Right atrium auricular region (tissue), 2 donors: ENCODE measurements at places on chromosomes 5 and 9. TPM values are rescaled to one million over a fixed set of nuclear protein-coding genes. Genes with fewer than 3 reads are reported as not detected.

BTNL8 gene
- 0.59 TPM for total RNA-seq

GRCh38 chr5:125194883-125195282 is 448.4 kb upstream of the ZNF608 start:
- no peaks in the 10 kb centered on the region for H3K4me1 ChIP-seq
- no peaks in the 10 kb centered on the region for H3K27me3 ChIP-seq
- no peak for DNase-seq
- no peaks in the 10 kb centered on the region for H3K36me3 ChIP-seq
- H3K4me3 ChIP-seq: no peak overlapping the region
- H3K27ac ChIP-seq: peak overlapping the region; percentile 84

GRCh38 chr9:126606483-126606870 is 7.3 kb upstream of the LMX1B start:
- H3K4me1 ChIP-seq: no peaks in the 10 kb centered on the region
- H3K27me3 ChIP-seq: no peaks in the 10 kb centered on the region
- no peak overlapping the region for H3K27ac ChIP-seq
- H3K36me3 ChIP-seq: no peaks in the 10 kb centered on the region

- no peaks in the 10 kb centered on the region for H3K36me3 ChIP-seq
- H3K4me3 ChIP-seq: no peak overlapping the region
- no peaks in the 10 kb centered on the region for H3K4me1 ChIP-seq
- H3K27me3 ChIP-seq: no peaks in the 10 kb centered on the region
- no peak for DNase-seq
Observed at GRCh38 chr9:85914108-85914507, 26.8 kb upstream of the NAA35 start.

DNA sequence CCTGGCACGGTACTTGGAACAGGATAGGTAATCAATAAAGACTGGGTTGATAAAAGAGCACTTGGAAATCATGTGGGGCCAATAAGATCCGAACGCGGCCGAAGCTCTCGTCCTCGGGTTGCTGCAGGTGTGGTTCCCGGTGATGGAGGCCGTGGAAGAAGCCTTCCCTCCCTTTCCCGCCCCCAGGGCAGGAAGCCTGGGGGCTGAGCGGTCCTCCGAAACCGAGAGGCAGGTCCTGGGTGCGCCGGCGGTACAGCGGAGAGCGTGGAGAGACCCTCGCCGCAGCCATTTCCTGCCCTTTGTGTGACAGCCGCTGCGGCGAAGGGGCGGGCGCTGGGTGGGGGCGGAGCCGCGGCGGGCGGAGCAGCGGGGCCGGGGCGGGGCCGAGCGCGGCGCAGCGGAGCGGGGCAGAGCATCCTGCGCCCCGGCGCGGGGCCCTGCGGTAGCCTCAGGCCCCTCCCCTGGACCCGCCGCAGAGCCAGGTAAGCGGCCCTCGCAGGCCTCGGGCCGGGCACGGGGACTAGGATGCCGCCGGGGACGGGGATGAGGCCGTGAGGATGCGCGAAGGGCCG is at the start of gene CYFIP2:
Gene CYFIP2, plus strand, starts transcription at position 410 of the 572 bp plus-strand sequence. CDS start 19,239 bp downstream, outside the sequence.
- no peaks in the 10 kb centered on the region for H3K27me3 ChIP-seq
- H3K4me3 ChIP-seq: peak within 1 kb of the TSS; percentile 67
- no peak for DNase-seq
- H3K4me1 ChIP-seq: no peaks in the 10 kb centered on the region
- no peaks in the 10 kb centered on the region for H3K36me3 ChIP-seq
- peak within 1 kb of the TSS; percentile 87 for H3K27ac ChIP-seq

GRCh38 chr5:148730270-148730669 is 75.9 kb upstream of the HTR4 start:
- H3K4me1 ChIP-seq: peaks cover 15% of the 10 kb centered on the region
- no peak for DNase-seq
- peak overlapping the region; percentile 4 for H3K27ac ChIP-seq
- no peaks in the 10 kb centered on the region for H3K27me3 ChIP-seq
- no peak overlapping the region for H3K4me3 ChIP-seq

NTNG2 gene
- total RNA-seq: 5.2 TPM

CD180 gene
- 1.2 TPM for total RNA-seq

IL9 gene
- not detected for total RNA-seq

DNA sequence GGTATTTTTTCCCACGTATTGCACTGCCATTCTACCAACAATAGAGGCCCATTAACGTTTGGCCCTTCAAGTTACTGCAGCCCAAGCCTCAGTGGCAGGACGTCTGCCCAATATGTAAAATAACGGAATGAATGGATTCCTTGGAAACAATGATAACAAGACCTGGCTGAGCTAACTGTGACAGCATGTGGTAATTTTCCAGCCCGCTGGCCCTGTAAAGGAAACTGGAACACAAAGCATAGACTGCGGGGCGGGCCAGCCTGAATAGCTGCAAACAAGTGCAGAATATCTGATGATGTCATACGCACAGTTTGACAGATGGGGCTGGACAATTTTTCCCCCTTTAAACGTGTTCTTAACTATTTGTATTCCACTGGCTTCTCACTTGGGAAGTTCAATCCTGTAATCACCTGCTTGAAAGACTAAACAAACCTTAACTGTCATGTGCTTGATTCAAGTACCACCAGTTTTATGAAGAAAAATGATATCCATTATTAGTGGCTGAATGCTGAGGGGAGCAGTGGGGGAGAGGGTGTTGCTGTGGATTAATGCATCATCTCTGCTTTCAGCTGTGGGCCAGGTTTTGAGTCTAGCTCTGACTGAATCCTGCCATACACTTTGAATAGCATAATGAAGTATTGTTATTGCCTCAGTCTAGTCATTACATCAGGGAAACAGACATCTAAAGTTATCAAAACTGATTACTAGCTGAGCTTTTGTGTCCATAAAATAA is 323.9 kb downstream of the TMEM161B start:
- DNase-seq: peak; percentile 60
- H3K36me3 ChIP-seq: no peaks in the 10 kb centered on the region
- H3K4me1 ChIP-seq: no peaks in the 10 kb centered on the region
- H3K4me3 ChIP-seq: no peak overlapping the region
- no peak overlapping the region for H3K27ac ChIP-seq
- H3K27me3 ChIP-seq: no peaks in the 10 kb centered on the region

TDRD7 gene
- 6.5 TPM for total RNA-seq

DND1 gene
- not detected for total RNA-seq

DNA sequence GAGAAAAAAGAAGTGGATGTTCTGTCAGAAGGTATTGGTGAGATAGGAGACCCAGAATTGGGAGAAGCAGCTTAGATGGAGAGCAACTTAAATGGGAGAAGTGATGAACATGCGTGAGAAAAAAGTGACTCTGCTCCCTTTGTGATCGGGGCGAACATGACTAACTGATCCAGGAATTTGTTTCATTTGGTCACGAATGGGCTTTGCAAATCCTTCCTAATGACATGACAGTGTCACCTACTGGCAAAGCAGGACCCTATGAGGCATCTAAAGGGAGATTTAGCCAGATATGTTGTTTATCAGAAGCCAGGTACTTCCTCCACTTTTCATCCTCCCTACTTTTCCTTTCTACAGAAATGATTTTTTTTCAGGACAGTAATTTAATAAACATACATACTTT is 787.4 kb upstream of the RGMB start:
- no peak overlapping the region for H3K27ac ChIP-seq
- H3K27me3 ChIP-seq: no peaks in the 10 kb centered on the region

DNA sequence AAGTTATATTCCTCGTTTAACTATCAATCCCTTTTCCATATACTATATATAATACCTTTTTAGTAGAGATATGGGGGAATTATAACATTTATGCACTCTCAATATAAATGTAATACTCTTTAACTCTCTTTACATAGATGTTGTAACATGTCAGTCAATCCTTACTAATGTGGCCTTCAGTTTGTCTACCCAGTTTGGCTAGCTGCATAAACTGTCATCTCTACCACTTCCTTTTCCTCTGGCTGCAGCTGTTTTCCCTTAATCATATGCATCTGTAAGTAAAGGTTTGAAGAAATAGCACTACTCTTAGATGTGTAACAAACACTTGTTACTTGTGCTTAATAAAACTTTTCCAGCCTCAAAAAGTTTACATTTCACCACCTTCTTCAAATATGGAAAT is 13.4 kb downstream of the ABHD17B start:
- no peaks in the 10 kb centered on the region for H3K4me1 ChIP-seq
- no peak overlapping the region for H3K27ac ChIP-seq
- DNase-seq: no peak
- H3K27me3 ChIP-seq: no peaks in the 10 kb centered on the region
- no peaks in the 10 kb centered on the region for H3K36me3 ChIP-seq

SURF6 gene
- 8.2 TPM for total RNA-seq

DNA sequence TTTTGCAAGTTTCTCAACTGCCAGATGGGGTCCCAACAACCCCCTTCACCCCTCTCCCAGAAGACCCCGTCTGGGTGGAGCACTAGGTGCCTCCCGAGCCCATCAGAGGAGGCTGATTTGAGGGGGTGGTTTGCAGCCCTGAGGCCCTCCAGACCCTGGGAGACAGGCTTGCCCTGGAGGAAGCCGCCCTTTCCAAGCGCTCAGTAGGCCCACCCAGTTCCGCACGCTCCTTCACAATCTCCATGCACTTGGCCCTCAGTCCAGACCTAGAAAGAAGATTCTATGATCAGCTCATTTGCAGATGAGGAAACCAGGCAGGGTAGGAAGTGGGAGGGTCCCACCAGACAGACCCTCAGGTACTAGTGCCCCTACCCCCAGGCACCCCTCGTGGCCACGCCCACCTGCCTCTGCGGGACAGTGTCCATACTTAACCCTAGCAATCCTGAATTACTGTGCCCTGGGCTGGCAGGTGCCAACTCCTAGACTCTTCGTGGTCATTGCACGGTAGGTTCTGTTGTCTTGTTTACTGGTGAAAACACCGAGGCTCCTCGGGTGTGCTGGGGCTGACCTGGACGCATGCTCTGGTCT is 22.3 kb downstream of the OR2V1 start:
- no peak overlapping the region for H3K27ac ChIP-seq
- no peaks in the 10 kb centered on the region for H3K36me3 ChIP-seq
- H3K27me3 ChIP-seq: no peaks in the 10 kb centered on the region
- peak; percentile 38 for DNase-seq

CTNND2 gene
- 8.6 TPM for total RNA-seq

DNA sequence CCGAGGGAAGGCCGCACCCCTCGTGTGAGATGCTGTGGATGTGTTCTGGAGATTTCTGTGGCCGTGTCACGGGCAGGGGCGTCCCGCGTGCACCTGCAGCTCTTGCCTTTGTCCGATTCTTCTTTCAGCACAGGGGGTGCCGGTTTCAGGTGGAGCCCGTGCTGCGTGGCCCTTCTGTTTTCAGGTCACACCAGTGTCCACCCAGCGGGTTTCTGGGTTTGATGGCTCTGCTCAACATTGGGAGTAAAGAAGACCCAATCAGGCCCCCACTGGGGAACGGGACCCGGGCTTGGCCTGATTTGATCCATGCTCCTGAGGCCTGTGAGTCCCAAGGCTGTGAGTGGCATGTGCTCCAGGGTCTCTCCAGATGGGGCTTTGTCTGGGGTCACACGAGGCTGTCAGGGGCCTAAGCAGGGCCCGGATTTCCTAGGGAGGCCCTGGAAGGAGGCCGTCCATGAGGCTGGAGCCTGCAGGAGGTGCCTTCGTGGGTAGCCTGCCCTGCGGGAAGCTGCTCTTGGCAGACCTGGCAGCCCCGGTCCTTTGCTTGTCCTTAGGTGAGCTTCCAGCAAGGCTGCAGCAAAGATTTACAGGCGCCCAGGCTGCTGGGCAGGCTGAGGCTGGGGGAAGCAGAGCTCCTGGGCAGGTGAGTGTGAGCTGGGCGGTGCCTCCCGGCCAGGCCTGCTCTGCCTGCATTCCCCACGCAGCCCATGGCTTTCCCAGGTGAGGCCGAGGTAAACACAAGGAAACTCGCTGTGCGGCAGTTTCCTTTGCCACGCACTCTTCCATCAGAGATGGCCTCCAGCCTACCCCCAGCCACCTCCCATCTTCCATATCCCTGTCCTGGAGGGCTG is 12.8 kb downstream of the MRPL36 start:
- H3K4me3 ChIP-seq: no peak overlapping the region
- H3K4me1 ChIP-seq: no peaks in the 10 kb centered on the region
- H3K36me3 ChIP-seq: no peaks in the 10 kb centered on the region
- DNase-seq: no peak
- no peak overlapping the region for H3K27ac ChIP-seq

- DNase-seq: no peak
- H3K27ac ChIP-seq: no peak overlapping the region
- no peaks in the 10 kb centered on the region for H3K27me3 ChIP-seq
- no peak overlapping the region for H3K4me3 ChIP-seq
- H3K4me1 ChIP-seq: peaks cover 11% of the 10 kb centered on the region
Observed at GRCh38 chr5:71943874-71944273, 163.4 kb upstream of the MAP1B start.

DNA sequence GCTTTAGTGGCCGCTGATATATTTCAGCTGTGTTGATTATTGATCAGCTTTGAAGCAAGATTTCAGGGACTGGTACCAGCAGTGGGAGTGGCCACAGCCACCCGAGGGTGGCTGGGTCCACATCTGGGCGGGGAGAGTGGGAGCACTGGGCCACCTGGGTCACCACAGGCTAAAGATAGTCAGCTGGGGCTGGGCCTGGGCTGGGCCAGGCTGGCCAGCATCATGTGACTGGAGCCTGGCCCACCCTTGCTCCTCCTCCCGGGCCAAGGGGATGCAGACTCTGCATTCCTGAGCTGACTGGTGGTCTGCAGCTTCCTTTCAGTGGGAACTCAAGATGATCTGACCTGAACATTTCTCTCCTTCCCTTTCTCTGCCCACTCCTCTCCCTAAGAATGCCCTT is 27.1 kb downstream of the LARP1 start:
- no peaks in the 10 kb centered on the region for H3K36me3 ChIP-seq
- H3K4me1 ChIP-seq: no peaks in the 10 kb centered on the region
- DNase-seq: no peak
- no peaks in the 10 kb centered on the region for H3K27me3 ChIP-seq

DNA sequence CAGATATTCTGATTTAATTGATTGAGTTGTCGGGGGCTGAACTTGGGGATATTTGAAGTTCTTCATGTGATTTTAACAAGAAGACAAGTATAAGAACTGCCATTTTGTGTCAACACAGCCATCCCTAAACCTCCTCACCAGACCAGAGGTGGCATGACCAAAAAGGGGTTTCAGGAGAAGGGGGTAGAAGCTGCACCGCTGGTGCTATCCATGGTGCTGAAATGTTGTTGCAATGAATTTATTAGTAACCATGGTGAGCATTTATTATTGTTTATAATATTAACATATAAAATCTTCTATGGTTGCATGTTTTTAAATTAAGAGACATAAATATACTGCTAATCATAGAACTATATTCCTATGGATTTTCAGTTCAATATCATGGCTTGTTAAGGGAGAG is 72.3 kb downstream of the GNA14 start:
- no peak overlapping the region for H3K4me3 ChIP-seq
- no peak overlapping the region for H3K27ac ChIP-seq
- DNase-seq: no peak

DNA sequence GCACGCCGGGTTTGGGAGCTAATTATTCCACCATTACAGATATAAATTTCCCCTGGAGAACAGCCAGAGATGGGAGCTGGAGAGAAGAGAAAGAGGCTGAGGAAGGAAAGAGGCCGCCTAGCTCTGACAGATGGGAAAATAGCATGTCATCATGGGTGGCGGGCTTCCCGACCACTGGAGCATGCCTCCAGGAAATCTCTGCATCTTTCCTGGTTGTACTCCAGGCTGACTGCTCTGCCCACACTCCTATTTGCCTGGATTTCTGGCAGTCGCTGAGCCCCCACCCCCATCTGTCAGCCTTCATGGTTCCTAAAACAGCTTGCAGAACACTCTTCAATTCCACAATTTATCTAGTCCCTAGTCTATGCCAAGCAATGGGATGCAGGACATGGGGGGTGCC is 14.3 kb upstream of the GABRP start:
- no peak overlapping the region for H3K27ac ChIP-seq
- H3K4me1 ChIP-seq: no peaks in the 10 kb centered on the region
- no peaks in the 10 kb centered on the region for H3K36me3 ChIP-seq
- H3K27me3 ChIP-seq: no peaks in the 10 kb centered on the region
- no peak overlapping the region for H3K4me3 ChIP-seq

- no peak overlapping the region for H3K27ac ChIP-seq
- DNase-seq: no peak
- no peaks in the 10 kb centered on the region for H3K4me1 ChIP-seq
- no peaks in the 10 kb centered on the region for H3K36me3 ChIP-seq
- H3K4me3 ChIP-seq: no peak overlapping the region
Observed at GRCh38 chr5:74282490-74282889, 358.0 kb downstream of the ENC1 start.
